ENCODE measurements at places on chromosomes 3 and 15.

GRCh38 chr3:122188737-122189136 lies 5.3 kb downstream of the CASR start:
- ATAC-seq, result no peak

DNA sequence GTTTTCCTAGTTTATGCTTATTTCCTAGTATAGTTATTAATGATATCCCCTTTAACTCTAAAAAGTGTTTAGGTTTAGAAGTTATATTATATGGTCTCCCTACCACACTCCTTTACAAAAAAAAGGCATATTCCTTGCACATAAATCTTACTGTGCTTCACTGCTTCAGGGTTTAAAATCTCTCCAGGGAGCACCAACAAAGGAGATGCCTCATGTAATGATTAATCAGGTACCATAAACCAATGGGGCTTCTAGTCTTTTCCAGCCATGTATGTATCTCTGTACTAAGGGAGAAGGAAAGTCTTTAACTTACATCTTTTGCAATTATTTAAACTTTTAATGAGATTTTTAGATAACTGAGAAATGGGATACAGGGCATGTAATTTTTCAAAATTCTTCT lies 91.5 kb upstream of the RBMS3 start:
- ATAC-seq, result no peak

DNA sequence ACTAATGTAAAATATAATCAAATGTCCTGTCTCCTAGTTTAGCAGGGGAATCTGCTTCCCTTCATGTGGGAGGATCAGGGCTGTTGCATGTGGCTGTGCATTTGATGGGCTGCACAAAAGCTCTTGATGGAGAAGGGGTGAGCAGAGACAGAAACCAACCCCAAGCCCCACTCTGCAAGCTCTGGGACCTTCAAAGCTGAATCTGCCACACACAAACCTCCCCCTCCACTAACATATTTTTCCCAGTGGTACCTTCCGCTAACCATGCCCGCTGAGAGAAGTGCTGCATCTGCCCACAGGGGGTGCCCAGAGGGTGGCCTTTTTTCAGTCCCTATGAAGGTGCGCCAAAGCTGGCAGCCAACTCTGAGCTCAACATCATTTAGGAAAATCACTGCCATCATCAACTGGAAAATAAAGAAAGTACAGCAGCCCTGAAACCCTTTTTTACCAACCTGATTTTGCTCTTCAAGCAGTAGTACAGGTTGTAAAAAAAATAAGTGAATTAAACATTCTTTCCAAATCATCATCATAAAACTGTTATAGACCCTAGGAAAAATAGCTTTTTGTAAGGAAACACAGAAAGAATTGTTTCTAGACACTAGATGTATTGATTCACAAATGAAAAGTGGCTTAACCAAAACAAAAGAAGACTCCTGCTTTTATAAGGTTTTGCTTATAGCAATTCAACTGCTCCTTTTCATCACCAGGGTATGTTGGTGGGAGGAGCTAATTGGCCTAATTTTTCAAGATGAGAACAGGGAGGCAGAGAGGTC lies 97.0 kb downstream of the HHLA2 start:
- ATAC-seq, result no peak

- no peak for ATAC-seq
Observed at GRCh38 chr15:88710027-88710715, 71.4 kb downstream of the ISG20 start.

- no peak for ATAC-seq
Observed at GRCh38 chr3:160009525-160009924, 20.9 kb downstream of the IL12A start.

GRCh38 chr15:89115547-89115946 lies 27.3 kb downstream of the ABHD2 start:
- no peak for ATAC-seq

DNA sequence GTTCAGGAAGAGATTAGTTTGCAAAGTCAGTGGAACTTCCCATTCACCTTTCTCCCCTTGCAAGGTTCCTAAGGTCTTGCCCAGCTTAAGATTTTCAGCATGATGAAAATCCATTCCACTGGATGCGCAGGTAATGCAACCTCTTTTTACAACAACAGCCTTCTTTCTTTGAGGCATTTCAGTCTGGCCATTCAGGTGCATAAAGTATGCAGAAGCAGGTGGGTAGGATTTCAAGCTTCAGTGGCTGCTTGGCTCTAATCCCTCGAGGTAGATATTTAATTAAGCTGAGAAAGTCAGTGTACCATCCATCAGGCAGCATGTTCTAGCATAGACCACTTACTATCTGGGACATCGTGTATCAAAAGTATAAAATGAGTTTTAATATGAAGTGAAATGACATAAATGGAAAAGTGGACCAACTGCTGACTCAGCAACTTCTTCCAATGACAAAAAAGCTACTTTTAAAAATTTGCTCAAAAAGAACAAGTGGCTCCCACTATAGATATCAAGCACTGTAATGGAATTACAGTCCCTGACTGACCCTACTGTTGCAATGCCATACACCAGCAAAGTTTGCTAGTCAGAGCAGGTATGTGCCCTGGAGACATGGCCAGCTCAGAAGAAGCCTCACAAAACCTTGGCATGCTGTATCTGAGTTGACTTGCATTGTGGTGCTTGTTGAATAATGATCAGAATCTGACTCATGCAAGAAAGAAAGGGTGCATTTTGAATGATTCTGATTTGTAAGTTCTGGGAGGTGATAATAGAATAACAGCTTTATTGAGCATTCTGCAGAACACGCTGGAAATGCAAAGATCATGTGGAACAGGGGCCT lies 459.9 kb upstream of the MCTP2 start:
- ATAC-seq, result no peak

DNA sequence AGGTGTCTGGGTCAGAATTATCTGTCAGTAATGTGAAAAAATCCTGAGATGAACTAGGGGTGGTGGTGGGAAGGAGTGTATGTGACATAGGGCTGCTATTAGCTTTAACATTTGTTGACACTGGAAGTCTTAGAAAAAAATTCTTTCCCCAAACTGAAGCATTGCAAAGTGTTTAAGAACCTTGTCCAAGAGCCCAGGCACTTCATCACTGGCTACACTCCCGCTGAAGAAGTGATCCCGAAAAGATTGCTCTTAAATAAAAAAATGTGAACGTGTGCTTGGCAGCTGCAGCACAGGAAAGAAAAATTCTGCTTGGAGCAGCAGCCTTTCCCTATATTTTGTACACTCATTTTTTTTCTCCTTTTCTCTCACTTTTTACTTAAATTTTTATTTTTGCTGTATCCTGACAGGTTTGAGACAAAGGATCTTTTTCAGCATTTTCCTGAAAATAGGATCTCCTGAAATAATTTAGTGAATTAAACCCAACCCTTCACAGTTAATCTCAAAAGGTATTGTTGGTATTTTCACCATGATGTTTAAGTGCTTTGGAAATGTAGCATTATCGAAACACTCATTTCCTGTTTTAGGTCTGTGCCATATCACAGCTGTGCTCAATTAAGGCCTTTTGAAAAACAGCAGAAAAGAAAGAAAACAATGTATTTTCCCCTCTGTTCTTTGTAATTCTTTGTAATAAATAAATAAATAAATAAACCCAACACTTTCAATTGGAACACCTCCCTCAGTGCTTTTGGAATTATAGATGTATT lies 477.6 kb downstream of the ZNF385D start:
- ATAC-seq, result no peak

DNA sequence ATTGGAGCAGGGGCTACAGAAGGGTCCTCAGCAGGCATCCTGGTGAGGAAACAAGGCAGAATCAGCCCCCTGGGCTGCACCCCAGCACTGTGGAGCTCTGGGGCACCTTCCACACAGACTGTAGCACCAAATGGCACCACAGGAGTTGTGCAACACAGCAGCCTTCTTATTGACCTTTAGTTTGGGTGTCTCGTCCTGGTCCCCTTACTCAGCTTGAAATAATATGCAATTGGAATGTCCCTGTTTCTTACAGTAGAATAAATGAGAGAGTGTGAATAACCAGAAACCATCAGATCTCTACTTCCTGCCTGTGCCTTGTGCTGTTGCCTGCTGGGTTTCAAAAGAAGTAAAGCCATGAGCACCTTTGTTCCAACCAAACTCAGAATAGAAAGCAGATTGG lies 44.5 kb downstream of the RPLP1 start:
- ATAC-seq, result no peak

DNA sequence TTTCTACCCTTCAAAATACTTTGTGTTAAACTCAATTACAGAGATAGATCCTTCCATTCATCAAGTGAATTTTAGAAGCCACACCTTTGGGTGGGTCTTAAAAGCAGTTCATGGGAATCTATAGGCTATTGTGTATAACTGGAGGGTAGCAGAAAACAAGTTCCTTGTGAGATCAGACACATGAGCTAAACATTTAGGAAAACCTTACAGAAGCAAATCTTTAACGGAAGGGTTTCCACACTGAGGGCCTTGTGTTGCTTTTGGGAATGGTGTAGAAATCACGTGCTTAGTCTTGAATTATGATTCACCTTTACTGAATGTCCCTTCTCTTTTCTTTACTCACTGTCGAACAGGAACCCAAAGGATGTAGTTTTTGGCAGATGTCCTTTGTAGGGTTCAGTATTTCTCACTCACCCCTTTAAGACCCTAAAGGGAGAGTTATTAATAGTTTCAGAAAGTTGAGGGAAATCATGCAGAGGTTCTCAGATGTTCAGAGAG lies 257.3 kb upstream of the CTDSPL start:
- no peak for ATAC-seq

GRCh38 chr3:179949412-179949811 lies 87.3 kb downstream of the PEX5L start:
- ATAC-seq, result no peak

GRCh38 chr15:66700802-66701421 lies 1.1 kb upstream of the SMAD6 start:
- peak; percentile 71 for ATAC-seq

DNA sequence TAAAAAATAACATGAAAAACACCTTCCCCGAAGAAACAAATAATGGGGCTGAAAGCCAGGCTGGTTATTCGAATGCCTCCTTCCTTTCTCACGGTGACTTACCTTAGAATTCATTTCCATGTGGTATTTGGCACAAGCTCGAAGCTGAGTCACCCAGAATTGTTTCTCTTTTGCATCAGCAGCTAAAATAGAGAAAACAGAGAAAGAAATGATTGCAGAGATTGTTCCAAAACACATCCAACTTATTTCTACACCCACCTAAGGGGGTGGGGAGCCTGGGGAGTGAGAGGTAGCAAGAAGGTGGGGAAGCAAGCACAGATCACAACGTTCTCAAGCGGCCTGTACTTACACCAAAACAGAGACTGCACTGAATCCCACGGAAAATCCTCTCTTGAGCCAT lies 104.7 kb downstream of the OSBPL10 start:
- ATAC-seq, result no peak

- no peak for ATAC-seq
Observed at GRCh38 chr15:39447881-39448280, 133.0 kb upstream of the THBS1 start.

DNA sequence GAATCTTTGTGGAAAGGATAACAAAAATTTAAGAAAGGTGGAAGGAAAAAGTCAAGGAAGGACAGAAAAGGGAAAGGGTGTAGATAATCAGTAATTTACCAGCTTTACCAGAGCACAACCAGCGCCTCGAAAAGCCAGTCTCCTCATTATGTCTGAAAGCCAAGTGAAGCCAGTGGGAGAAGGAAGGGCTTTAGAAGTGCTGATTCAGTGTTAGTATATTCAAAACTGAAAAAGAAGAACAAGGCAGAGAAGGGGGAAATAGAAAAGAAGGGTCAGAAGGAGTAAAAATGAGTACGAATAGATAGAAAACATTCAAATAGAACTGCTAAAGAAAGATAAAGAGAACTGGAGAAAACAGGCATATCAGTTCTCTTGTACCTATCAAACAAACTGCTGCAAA lies 4.1 kb downstream of the PBRM1 start:
- no peak for ATAC-seq

- no peak for ATAC-seq
Observed at GRCh38 chr3:89806166-89806565, 698.7 kb downstream of the EPHA3 start.

GRCh38 chr3:69012800-69013252 lies 658 bp downstream of the EOGT start:
- no peak for ATAC-seq

GRCh38 chr15:49644364-49644794 lies 23.5 kb downstream of the DTWD1 start:
- ATAC-seq, result no peak

GRCh38 chr3:16550305-16550675 lies 36.8 kb upstream of the RFTN1 start:
- peak; percentile 9 for ATAC-seq

DNA sequence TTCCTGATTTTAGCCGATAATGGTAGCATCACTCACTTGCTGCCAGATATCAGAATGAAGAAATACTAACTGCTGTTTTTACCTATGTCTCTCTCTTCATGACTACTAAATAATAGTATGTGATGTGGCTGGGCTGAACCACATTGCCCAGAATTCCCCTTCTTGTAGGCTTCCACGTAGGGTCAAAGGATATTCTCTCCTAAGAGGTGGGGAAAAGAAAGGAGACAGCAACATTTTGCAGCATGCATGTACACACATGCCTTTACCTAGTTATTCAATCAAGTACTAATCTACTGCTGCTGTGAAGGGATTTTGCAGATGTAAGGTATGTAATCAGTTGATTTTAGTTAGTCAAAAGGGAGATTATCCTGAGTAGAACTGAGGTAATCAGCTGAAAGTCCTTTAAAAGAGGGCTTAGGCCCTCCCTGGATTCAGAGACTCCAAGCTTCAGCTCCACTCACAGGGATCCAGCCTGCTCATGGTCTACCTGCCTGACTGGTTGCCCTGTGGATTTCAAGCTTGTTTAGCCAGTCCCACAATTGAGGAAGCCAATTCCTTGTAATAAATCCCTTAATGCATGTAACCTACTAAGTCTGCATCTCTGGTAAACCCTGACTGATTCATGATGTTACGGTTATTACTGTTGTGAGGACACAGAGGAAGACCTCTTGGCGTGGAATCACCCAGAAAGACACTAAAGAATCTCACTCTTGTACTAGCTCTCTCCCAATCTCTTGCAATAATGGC lies 20.4 kb downstream of the PLD1 start:
- no peak for ATAC-seq

DNA sequence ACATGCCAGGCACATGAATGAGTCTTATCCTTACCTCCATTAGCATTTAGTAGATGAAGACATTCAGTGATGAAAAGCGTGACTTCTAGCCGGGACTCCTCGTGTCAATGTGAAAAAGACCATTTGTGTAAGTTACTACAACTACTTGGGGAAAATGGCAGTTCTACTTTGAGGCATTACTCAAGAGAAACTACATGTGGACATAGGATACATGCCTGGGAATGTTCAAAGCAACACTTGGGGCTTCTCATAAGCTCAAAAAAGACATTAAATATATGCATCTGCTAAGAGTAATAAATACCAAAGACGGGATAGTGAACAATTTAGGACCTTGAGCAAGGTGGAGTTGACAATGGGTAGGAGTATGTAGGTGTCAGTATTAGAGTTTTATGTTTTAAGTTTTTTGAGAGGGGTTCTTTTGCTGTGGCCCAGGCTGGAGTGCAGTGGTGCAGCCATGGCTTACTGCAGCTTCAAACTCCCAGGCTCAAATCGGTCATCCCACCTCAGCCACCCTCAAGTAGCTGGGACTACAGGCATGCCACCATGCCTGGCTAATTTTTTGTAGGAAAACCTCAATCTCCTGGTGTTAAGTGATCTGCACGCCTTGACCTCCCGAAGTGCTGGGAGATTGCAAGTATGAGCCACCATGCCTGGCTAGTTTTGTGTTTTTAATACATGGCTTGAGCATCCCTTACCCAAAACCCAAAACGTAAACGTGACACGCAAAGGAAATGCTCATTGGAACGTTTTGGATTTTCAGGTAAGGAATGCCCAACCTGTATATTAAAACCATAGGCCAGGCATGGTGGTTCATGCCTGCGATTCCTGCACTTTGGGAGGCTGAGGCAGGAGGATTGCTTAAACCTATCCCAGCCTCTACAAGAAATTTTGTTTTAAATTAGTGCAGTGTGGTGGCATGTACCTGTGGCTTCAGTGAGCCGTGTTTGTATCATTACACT lies 3.9 kb downstream of the RPLP1 start:
- no peak for ATAC-seq

Measured in motor neuron (in vitro differentiated cells).